ENCODE measurements at places on chromosomes 4 and X.

DNA sequence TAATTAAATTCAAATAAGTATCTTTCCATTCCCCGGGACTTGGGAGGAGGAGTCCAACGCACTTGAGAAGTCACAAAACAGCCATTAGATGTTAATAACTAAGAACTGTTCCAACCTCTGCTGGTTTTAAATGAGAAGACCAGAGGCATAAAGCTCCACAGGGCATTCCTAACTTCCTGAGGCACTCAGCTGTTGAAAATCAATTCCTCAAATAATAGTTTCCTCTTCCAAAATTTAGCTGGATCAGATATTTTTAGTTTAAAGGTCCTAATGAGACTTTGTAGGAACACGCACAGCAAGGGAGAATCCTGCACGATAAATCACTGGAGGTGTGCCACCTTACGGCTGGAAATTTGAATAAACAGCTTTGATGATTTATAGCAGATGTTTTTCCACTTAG, 504.3 kb upstream of the ZFP42 start:
- DNase-seq: no peak

- no peak for DNase-seq
Observed at GRCh38 chr4:136009258-136009832, 1522.9 kb downstream of the PCDH18 start.

DNA sequence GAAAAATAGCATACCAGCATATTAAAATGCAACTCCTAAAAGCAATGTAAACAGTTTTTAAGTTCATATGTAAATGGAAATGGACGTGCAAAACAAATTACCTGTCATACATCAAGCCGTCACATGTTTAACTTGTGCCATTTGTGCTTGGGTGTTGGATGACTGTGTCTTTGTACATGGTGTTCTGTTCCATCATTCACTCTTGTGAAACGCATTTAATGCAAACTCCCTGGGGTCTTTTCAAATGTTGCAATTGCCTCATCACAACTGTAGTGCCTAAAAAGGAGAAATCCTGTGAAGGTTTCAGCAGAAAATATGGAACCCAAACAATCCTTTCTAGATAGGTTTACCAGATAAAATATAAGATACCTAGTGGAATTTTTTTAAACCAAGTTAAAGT, 52.4 kb downstream of the PHOX2B start:
- no peak for DNase-seq

GRCh38 chr4:154082760-154083535, 294.1 kb upstream of the SFRP2 start:
- no peak for DNase-seq

GRCh38 chr4:99677161-99677560, 19.5 kb upstream of the C4orf54 start:
- no peak for DNase-seq

- DNase-seq: no peak
Observed at GRCh38 chrX:130566028-130566683, 164.4 kb downstream of the RBMX2 start.

- DNase-seq: no peak
Observed at GRCh38 chr4:52019936-52020657, at the start of gene LRRC66. Gene LRRC66 (minus strand): TSS chr4:52020363. CDS start chr4:52017613, 2,750 bp downstream.

DNA sequence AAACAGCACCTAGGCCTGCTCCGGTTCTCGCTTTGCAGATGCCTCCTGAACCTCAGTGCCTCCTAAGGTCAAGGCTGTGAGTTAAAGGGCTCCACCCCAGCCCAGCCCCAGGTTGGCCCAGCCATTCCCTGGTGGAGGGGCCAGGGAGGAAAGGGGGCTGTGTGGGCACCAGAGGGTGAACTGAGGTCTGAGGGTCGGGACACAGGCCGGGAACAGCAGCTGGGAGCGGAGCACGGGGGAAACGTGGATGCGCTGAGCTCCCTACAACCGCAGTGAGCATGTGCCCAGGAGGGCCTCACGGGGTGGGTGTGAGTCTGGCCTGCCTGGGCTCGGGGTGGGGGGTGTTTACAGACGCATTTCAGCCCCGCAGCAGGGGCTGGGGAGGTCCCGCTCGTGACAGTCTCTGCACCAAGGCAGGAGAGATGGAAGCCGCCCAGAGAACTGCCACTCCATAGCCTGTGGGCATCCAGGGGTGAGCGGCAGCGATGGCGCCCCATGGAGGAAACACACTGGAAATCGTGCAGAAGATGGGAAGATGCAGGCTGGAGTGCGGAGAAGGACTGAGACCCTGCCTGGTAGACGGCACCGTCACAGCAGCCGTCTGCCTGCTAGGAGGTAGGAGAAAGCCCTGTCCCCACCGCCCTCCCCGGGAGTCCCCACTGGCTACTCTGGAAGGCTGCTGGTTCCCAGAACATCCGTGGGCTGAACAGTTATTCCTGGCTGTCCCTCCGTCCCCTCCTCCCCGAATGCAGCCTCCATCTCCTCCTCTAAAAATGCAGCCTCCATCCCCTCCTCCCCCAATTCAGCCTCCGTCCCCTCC, 9.9 kb upstream of the SLC25A6 start:
- DNase-seq: no peak

- no peak for DNase-seq
Observed at GRCh38 chr4:150078579-150079080, 385 bp downstream of the DCLK2 start.

DNA sequence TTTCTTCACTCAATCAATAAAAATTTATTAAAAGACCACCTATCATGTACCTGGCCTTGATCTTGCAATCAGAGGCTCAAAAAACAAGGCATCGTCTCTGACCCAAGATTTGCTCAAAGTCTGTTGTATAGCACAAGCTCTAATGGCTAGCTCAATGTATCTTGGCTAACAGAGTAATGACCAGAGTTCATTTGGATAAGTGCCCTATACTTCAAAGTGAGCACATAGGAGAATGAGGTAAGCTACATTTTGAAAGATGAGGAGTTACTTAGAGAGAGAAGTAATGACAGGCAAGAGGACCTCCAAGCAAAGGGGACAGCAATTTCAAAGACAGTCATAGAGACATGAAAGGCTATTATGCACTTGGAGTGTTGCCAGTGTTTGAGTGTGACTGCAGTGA, 22.9 kb upstream of the GABRQ start:
- no peak for DNase-seq

- DNase-seq: no peak
Observed at GRCh38 chr4:6918338-6918737, 8.7 kb downstream of the TBC1D14 start.

GRCh38 chr4:126604268-126604867, 1028.4 kb upstream of the INTU start:
- no peak for DNase-seq

GRCh38 chr4:23717528-23718248, 172.2 kb downstream of the PPARGC1A start:
- no peak for DNase-seq

DNA sequence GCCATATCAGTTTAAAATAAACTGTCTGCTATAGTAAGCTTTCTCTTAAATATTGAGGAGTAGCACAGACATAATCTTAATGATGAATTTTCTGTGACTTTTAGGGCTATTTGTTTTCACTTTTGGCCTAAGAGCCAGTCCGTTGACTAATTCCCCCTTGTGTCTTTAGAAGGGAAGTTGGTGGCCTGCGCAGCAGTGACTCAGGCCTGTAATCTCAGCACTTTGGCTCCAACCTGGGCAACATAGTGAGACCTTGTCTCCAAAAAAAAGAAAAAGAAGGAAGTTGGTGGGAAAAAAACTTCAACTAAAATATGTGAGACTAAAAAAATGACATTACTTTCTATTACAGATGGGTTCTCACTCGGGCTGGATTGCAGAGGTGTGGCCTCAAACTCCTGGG, 3.4 kb downstream of the NCAPG start:
- no peak for DNase-seq

DNA sequence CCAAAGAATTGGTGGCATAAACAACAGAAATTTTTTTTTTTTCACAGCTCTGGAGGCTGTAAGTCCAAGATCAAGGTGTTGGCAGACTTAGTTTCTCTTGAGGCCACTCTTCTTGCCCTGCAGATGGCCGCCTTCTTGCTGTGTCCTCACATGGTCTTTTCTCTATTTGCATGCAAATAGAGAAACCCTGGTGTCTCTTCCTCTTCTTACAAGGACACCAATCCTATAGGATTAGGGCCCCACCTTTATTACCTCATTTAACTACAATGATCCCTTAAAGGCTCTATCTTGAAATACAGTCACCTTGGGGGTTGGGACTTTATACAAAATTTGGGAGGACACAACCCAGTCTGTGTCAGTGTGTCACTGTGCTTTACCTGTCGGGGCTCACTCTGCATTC, 175.4 kb upstream of the PGRMC2 start:
- no peak for DNase-seq

GRCh38 chrX:108199691-108200090, 108.1 kb downstream of the ATG4A start:
- peak; percentile 33 for DNase-seq

- DNase-seq: no peak
Observed at GRCh38 chrX:41085878-41086626, 807 bp downstream of the USP9X start.

GRCh38 chr4:56181140-56181953, 205.9 kb downstream of the AASDH start:
- no peak for DNase-seq

DNA sequence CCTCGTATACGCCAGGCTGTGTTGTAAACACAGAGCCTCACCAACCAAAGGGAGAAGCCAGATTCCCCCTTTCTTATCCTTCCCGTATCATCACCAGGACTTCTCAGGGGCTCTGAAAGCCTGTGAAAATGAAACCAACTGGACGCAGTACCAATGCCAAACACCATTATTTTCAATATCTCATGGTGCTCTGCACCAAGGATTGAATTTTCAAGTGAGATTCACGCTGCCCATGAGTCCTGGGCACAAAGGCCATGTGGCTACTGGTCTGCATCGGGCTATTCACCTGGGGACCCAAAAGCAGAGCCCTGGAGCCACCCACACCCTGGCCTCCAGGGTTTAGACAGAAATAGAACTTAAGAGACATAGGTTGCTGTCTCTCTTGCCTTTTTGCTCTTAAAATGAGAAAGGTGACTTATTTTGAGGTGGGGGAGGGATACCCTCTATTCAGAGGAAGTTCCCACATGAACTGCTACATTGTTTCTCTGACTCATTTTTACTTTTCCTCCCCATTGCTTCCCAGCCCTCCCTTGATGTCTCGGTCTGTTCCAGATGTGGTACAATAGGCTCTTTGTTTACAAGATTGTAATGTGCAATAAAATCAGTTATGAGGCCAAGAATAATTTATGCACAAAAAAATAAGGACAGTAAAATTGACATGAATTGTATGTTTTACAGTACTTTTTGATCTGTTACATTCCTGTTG, 55.4 kb downstream of the MAML3 start:
- no peak for DNase-seq

GRCh38 chr4:132071815-132072214, 1077.3 kb upstream of the PCDH10 start:
- no peak for DNase-seq

DNA sequence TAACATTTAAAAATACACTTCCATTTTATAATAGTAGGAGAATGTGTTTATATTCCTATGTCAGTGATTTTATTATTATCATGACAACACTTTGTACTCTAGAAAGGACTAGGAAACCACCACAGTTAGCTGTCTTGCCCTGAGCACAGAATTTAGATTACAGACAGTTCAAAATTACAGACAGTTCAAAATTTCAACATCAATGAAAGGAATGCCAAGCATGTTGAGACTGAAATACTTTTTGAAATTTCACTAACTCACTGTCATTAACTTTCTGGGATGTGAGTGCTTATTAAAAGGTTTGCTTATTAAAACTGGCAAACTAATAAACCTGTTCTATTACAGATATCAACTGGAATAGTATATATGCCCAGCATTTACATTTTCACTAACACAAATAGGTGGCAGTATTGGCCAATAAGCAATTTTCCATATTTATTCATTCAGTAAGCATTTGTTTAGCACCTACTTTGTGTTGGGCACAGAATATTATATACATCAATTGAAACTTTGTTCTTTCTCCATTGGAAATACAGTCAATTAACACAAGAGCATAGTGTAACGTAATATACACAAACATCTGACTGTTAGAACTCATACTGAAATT, 179.4 kb downstream of the FBXW7 start:
- no peak for DNase-seq

GRCh38 chrX:79466636-79467035, 99.5 kb upstream of the ITM2A start:
- no peak for DNase-seq

GRCh38 chr4:52093466-52093865, 42.4 kb downstream of the SPATA18 start:
- DNase-seq: no peak

DNA sequence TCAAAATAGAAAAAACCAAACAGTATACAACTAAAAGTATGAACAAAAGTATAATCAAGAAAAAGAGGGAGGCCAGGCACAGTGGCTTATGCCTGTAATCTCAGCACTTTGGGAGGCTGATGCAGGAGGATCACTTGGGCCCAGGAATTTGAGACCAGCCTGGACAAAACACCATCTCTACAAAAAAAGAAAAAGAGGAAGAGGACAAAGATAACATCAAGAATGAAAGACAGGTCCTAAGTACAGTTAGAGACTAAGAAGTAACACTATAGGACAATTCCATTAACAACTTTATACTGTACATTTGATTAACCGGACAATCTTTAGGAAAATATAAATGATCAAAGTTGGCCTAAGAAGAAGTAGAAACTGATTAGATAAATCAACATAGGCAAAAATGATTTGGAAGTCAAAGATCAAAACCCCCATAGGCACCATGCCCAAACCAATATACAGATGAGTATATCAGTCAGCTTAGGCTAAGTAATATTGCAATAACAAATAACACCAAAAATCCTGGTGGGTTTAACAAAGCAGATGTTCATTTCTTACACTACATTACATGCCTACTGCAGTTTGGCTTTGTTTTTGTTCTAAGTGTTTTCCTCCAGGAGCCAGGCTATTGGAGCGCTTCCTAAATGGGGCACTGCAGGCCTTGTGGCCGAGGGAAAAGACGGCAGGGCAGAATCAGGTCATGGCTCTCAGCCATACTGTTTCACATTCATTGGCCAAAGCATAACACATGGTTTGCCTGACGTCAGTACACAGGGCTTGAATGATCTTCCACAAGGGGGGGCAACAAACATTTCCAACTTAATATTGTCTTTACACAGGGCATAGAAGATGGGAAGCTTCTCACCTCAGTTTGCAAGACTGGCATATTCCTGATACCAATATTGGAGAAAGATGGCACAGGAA, 42.2 kb upstream of the HGFAC start:
- no peak for DNase-seq

- no peak for DNase-seq
Observed at GRCh38 chr4:6461301-6462165, 10.9 kb downstream of the PPP2R2C start.

DNA sequence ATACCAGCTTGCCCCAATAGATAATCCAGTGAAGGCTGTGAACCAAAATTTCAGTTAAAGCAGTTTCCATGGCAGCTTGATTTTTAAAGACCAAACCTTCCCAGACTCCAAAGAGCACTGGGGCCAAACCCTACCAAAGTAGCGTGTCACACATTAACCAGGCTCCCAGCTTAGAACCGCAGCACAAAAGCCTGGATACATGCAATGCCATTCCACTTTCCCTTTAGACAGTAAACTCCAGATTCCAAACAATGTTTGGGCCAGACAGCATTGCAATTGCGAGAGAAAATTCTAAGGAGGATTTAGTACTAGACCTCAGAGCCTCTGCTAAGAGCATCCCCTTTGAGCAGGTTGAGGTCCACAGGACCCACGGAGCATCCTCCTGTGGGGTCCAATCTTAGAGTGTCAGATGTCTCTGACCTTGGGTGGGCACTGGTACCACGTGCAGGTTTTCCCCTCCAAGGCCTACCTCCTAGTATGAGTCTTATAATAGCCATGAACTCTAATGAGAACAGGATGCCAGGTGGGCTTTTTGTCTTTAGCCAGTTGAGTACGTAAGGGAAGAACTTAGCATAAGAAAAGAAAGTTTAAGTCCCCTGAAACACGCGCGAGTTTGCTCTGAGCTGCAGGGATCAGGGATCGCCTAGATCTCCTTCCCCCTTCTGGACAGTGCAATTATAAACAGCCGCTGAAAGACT, 38.8 kb downstream of the MGARP start:
- peak; percentile 42 for DNase-seq
